ENCODE measurements at places on chromosomes 4 and X. TPM values are rescaled to one million over a fixed set of nuclear protein-coding genes. Genes with fewer than 3 reads are reported as not detected.

MAGEA3 gene
- total RNA-seq, result not detected

DNA sequence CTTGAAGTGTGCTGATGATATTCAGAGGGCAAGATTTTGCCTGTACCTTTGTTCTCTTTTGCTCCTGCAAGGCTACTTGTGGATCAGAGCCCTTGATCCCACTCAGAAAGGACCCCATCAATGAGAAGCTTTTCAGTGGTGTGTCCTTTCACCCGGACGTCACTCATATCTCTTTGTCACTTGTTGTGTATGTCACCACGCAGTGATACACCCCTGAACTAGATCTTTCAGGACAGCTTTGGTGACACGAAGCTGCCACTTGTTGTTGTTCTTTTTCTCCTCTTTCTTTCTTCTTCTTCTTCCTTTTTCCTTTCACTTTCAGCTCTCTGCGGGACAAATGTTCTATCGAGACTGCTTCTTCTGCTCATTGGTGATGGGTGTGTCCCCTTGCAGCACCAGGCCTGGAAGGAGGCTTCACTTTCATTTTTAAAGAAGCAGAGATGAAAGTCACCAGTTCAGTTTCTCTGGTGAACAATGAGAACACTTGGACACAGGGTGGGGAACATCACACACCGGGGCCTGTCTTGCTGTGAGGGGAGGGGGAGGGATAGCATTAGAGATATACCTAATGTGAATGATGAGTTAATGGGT, 83.6 kb downstream of the NBDY start:
- ATAC-seq, result peak; percentile 76
- peaks cover 30% of the 10 kb centered on the region for H3K4me1 ChIP-seq
- H3K27me3 ChIP-seq, result no peaks in the 10 kb centered on the region
- peak overlapping the region; percentile 87 for H3K4me3 ChIP-seq
- peaks cover 17% of the 10 kb centered on the region for H3K36me3 ChIP-seq

CXCL10 gene
- total RNA-seq, result 1.1 TPM

- no peaks in the 10 kb centered on the region for H3K36me3 ChIP-seq
- H3K27ac ChIP-seq, result no peak overlapping the region
- H3K27me3 ChIP-seq, result peaks cover 12% of the 10 kb centered on the region
- ATAC-seq, result no peak
- H3K4me1 ChIP-seq, result no peaks in the 10 kb centered on the region
Observed at GRCh38 chr4:154877110-154877760, 96.2 kb downstream of the RBM46 start.

GRCh38 chr4:47010912-47011446, 17.6 kb upstream of the GABRA4 start:
- H3K36me3 ChIP-seq, result no peaks in the 10 kb centered on the region
- H3K4me3 ChIP-seq, result peak overlapping the region; percentile 63
- H3K4me1 ChIP-seq, result peaks cover 11% of the 10 kb centered on the region
- no peaks in the 10 kb centered on the region for H3K27me3 ChIP-seq
- peak; percentile 73 for ATAC-seq
